ENCODE measurements at places on chromosomes 5 and 9.
A peak's percentile ranks its signal among the peaks of the same experiment; 100 is the strongest.

DNA sequence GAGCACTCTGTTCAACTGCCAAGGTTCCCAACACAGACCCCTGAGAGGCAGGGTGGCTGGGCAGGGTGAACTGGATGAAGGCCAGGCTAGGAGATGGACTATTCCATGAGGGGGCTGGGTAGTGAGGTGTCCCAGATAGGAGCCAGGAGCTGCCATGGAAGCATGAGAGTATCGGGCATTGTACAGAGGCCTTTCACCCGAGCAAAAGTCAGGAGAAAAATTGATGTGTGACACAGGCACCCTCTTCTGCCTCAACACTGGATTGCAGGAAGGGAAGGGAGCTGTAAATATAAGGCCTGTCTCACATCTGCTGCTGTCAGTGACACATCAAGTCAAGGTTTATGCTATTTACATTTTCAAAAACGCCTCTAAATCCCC, 74.6 kb downstream of the UBAP1 start:
- DNase-seq, result no peak

- no peak for DNase-seq
Measured at GRCh38 chr5:79436224-79436623, 77.7 kb downstream of the HOMER1 start.

DNA sequence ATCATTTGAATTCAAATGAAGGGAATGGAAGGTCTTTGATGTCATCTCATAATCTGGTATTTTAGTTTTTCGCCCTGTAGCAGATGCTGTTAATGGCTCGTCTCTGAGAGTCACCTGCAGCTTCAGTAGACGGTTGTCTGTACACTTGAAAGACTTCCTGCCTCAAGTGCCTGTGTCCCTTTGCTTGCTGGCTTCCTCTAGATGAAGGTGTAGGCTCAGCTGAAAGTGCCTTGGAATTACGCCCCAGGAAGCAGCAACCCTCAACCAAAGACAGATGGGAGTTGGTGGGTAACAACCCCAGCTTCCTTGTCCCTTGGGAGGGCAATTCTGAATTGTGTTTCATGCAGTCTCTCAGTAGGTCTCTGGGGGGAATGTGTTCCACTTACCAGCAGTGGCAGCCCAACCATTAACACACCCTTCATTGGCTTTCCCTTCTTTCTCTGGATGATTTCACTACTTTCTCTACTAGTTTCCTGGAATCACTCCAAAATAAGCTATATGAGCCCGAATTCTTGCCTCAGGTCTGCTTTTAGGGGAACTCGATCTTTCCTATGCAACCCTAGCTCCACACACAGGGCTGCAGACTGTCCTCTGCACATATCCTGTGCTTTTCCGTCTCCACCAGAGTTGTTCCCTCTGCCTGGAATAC, 395.6 kb downstream of the DMAC1 start:
- no peak for DNase-seq

DNA sequence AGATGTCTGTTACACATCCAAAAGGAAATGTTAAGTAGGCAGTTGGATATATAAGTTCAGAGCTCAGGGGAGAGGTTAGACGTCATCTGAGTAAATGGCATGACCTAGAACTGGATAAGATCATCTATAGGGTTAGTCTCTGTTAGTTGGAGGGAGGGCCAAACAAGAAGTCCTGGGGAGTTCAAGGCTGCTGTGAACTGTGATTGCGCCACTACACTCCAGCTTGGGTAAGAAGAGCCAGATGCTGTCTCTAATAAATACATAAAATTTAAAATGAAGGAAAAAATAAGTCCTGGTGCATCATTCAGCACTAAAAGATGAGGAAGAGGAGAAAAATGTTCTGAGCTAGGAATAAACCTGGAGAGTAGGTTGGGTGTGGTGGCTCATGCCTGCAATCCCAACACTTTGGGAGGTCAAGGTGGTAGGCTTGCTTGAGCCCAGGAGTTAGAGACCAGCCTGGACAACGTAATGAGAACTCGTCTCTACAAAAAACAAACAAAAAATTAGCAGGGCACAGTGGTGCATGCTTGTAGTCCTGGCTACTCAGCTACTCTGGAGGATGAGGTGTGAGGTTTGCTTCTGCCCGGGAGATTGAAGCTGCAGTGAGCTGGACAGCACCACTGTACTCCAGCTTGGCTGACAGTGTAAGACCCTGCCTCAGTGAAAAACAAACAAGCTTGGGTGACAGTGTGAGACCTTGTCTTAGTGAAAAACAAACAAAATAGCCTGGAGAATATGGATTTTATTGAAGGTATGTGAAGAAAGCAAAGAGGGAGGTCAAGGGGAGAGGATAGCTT, 123.6 kb downstream of the ACTBL2 start:
- DNase-seq, result no peak

- DNase-seq, result peak; percentile 44
Measured at GRCh38 chr5:40834391-40834848, 602 bp downstream of the RPL37 start.

DNA sequence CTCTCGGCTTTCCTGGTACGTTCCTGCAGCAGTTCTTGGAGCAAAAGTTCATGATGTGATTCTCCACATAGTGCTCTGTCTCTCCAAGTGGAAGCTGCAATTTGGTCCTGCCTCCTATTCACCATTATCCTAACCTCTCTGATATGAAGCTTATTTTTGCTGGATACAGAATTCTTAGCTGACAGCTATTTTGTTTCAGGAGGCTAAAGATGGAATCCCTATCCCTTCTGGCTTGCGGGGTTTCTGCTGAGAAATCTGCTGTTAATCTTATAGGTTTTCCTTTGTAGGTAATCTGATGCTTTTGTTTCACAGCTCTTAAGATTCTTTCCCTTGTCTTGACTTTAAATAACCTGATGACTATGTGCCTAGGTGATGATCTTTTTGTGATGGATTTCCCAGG, 181.6 kb upstream of the VLDLR start:
- DNase-seq, result no peak

GRCh38 chr9:23686257-23686656, 139.8 kb downstream of the ELAVL2 start:
- DNase-seq, result no peak

DNA sequence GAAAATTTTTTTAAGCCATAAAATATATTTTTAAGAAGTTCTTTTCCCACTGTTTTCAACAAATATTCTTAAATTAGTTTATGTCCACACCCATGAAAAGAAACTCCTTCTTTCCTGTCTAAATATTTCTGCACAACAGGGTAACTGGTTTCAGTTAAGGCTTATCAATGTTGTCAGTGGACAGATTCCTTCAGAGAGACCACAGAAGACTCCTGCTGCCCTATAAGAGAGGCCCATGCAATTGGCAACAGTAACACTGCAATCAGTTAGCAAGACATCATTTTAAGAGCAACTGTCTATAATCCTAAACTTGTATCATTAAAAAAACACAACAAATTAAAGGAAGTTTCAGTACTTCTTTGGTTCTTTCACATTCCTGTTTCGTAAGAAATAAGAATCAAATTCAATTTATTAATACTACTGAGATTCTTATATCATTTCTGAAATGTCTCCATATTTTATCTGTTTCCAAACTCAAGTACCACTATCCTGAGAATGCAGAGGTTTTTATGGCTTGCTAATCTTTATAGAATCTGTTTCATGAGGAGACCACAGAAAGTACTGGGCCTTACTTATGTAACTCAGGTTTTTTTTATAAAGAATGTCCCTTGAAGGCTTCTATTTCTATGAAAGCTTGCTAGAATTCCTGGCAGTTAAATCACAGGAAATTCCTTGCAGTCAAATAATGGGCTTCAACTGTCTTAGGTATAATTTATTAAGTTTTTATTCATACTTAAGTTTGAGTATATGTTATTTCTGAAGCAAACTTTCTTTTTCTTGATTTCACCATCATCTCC, 240.2 kb downstream of the RFX3 start:
- DNase-seq, result no peak

DNA sequence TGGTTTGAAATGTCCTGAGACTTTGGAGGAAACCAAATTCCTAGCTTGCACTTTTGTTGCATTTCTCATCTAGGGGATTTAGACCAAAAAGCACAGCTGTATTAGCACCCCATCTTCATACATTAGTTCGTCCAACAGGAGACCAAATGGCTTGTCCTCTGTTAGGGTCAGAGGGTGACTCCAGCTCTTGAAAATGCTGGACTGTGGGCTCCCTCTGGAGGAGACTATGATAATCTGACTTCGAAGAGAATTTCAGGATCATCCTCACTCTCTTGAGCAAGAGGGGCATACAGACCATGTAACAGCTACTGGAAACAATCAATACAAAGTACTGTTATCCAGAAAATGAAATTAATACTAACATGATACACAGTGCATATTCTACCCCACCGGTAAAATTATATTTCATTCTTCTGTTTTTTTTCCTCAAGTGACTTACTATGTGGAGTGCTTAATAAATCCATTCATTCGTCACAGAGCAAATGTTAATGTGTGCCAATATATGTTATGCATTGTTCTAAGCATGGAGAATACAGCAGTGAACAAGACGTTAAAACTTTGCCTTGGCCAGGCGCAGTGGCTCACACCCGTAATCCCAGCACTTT, 63.7 kb upstream of the PPP2CA start:
- DNase-seq, result peak; percentile 13

GRCh38 chr5:103474677-103475076, 87.9 kb downstream of the NUDT12 start:
- no peak for DNase-seq

DNA sequence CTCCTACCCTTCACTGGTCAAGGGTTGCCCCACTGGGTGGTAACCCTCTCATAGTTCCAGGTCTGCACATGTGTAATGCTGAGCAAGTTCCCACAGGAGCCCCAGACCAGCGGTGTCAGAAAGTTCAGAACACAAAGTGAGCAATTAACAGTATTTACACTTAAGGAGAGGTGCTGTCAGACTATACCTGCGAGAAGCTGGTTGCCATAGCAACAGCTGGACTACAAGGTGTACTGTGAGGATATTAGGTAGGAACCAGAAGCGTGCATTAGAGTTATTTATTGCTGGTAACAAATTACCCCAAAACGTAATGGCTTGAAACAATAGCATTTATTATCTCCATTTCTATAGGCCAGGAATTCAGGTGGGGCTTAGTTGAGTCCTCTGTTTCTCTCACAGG, 317.0 kb upstream of the RPS23 start:
- no peak for DNase-seq

- no peak for DNase-seq
Measured at GRCh38 chr5:608429-609370, 3.4 kb upstream of the CEP72 start.

GRCh38 chr9:134590240-134591081, 51.1 kb upstream of the COL5A1 start:
- no peak for DNase-seq

GRCh38 chr9:137878146-137878941, 762 bp downstream of the CACNA1B start:
- peak; percentile 24 for DNase-seq

DNA sequence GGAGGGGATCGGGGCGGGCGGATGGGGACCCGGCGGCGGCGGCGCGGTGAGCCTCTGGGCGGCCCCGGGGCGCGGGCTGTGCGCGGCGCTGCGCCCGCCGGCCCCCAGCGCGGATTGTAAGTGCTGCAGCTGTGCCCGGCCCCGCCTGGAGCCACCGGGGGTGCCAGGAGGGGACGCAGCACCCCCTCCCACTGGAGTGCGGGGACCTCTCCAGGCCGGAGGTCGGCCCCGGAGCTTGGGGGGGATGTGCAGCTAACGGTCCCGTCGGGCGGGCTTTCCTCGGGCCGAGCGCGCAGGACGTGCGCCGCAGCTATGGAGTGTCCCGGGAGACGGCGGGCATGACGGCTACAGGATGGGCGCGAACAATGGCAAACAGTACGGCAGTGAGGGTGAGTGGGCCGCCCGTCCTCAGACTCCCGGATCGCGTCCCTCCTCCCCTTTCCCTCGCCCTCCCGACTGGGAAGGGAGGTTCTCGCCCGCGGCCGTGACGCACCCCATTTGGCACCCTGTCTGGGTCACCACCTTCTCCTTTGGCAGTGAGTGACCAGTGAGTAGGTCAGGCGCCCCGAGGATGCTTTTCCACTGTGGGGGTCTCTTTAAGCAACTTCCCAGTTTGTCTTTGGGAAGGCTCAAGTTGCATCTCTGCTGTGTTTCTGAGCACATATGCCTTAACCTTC, 483 bp downstream of the FBXL7 start:
- no peak for DNase-seq

- no peak for DNase-seq
Measured at GRCh38 chr9:21692390-21692789, 110.0 kb upstream of the MTAP start.

DNA sequence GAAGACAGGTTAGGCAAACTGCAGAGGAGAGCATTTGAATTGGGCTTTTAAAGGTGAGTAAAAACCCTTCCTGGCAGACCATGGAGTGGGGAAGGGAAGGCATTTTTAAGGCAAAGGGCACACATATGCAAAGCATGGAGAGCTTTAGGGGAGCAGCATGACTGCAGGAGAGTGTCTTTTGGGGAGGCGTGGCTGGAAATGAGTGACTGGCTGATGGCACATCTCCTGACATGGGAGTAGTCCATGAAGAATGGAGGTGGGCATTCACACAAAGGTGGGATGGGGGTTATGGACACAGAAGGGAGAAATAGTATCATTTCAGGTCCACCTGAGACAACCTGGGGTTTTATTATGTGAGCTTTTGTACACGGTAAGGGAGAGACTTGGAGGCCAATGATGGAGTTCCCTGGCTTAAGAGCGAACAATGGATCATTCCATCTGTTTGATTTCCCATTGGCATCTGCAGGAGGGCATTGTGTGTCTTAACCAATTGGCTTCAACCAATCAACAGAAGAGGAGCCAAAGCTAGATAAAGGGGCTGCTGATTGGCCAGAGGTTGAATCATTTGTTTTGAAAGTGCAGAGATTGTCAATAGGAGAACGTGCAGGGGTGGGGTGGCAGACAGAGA, 2.1 kb downstream of the NSG2 start:
- no peak for DNase-seq

GRCh38 chr5:11719888-11720481, 184.3 kb downstream of the CTNND2 start:
- no peak for DNase-seq

- DNase-seq, result no peak
Measured at GRCh38 chr5:44538797-44539601, 149.8 kb upstream of the FGF10 start.

- DNase-seq, result no peak
Measured at GRCh38 chr9:79542735-79543620, 28.8 kb upstream of the TLE4 start.

DNA sequence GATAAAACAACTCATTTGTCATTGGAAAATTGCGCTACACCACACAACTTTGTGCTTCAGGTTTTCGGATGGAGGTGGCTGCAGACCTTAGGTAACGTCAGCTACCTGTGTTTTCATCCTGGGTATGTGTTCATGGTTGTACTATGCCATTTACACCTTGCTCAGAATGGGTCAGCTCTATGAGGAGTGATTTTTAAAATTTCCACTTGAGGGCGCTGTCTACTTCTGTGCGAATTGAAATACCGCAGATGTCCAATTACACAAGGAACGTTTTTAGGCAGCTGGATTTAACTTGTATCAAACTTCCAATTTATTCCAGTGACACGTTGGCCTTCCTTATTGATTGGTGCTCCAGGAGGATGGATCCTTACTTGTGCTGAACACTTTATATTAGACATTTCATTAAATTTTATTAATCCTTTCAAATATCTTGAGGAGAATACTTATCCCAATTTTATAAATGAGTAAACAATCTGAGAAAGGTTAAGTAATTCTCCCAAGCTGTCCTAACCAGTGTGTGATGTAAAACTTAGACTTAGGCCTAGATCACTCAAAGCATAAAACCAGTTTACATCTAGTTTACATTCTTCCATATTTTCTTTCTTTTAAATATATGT, 23.4 kb downstream of the DMRTA1 start:
- DNase-seq, result no peak

GRCh38 chr5:179229331-179229831, 115.9 kb downstream of the ADAMTS2 start:
- no peak for DNase-seq

GRCh38 chr9:69168709-69169217, 5.3 kb upstream of the TJP2 start:
- peak; percentile 13 for DNase-seq

All from T-helper 17 cell (primary cell).